COR-L47 (cell line): ENCODE measurements at places on chromosomes 16 and 17.

DNA sequence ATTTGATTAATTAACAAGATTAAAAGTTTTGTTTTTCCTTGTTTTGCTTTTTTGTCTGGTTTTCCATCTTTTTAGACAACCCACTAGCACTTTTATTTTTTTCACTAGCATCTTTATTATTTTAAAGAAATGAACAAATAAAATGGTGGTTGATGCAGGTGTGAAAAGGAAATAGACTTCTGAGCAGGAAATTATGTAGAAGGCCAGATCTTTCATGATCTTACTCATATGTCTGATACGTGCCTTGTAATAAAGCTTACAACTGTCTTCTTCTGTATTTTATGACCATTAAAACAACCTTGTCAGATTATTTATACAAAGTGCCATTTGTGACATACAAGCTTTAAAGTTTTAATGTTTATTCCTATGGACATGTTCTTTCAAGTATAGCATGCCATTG, 6.3 kb downstream of the SLFN12L start:
- DNase-seq = no peak

GRCh38 chr17:61409301-61410112, 9.9 kb downstream of the TBX2 start:
- no peak for DNase-seq

GRCh38 chr16:84673203-84673535, 24.9 kb downstream of the KLHL36 start:
- no peak for DNase-seq

DNA sequence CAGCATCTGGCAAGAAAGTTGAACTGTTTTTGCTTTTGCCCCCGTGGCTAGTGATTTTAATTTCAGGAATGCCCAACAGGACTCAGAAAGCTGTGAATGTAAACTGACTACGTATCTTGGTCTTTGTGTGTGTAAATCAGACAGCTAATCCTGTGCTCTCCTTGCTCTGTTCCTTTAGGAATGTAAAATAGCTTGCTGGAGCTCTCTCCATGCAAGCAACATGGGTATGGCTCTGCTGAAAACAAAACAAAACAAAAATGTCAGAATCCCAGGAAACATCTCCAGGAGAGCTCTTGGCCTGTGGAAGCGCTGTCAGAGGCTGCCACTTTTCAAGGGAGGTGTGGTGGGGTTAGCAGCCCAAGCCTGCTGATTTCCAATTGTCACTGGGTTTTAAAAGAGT, 161.8 kb upstream of the NOG start:
- DNase-seq = no peak

GRCh38 chr16:50326835-50327465, 41.8 kb downstream of the BRD7 start:
- no peak for DNase-seq

- no peak for DNase-seq
These were observed 3.6 kb downstream of the C17orf58 start for GRCh38 chr17:67992548-67993152.

- DNase-seq = peak; percentile 3
These were observed 13.2 kb upstream of the TMEM100 start for GRCh38 chr17:55735731-55736405.

DNA sequence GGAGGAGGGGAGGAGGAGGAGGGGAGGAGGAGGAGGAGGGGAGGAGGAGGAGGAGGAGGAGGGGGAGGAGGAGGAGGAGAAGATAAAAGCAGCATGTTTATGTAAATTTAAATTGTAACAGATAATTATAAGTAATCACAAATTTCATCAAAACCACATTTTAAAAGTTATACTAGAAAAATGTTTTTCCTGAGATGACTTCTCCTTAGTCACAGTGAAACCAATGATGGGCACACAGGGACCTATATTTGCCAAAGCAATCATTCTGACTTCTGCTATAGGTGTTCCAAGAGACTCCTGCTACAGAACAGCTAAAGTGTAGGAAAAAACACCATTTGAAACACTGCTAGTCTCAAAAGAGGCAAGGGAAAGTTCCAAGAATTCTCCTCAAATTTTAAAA, 66.4 kb downstream of the CEP95 start:
- DNase-seq = no peak

GRCh38 chr16:31331807-31332301, 23.1 kb upstream of the ITGAX start:
- no peak for DNase-seq
